Fibroblast of villous mesenchyme (primary cell): ENCODE measurements at places on chromosomes 13 and 19. TPM values are rescaled to one million over a fixed set of nuclear protein-coding genes. Genes with fewer than 3 reads are reported as not detected.

SELENOV gene
- total RNA-seq = not detected in 2 replicates

ACP7 gene
- total RNA-seq = not detected in 2 replicates

ZNF154 gene
- 1.3 and 1.7 TPM in 2 replicates for total RNA-seq

CERS1 gene
- 0.32 and 1.3 TPM in 2 replicates for total RNA-seq

NKG7 gene
- total RNA-seq = not detected in 2 replicates

SCAF1 gene
- 17.4 and 18.1 TPM in 2 replicates for total RNA-seq

PGPEP1 gene
- 24.8 and 29.8 TPM in 2 replicates for total RNA-seq

ZNF507 gene
- total RNA-seq = 10.6 and 13.0 TPM in 2 replicates

FGF22 gene
- total RNA-seq = not detected in 2 replicates

HSPB6 gene
- 20.7 and 44.8 TPM in 2 replicates for total RNA-seq

APOC1 gene
- total RNA-seq = 1.3 and 2.6 TPM in 2 replicates

FCAR gene
- not detected in 2 replicates for total RNA-seq

OR7E24 gene
- total RNA-seq = not detected in 2 replicates

MISP gene
- total RNA-seq = under 0.01 and 0.43 TPM in 2 replicates

DNAAF3 gene
- under 0.01 TPM in 1 of 2 replicates, not detected in the other for total RNA-seq

ZNF724 gene
- total RNA-seq = 5.6 and 6.8 TPM in 2 replicates

CLC gene
- not detected in 2 replicates for total RNA-seq

CEACAM20 gene
- not detected in 2 replicates for total RNA-seq
